ENCODE measurements at places on chromosomes 13 and 19. TPM values are rescaled to one million over a fixed set of nuclear protein-coding genes. Genes with fewer than 3 reads are reported as not detected.

- no peak for DNase-seq
These were observed 5.5 kb downstream of the RPL28 start for GRCh38 chr19:55391191-55391670.

- DNase-seq: peak; percentile 36
These were observed 7.3 kb upstream of the STRN4 start for GRCh38 chr19:46753420-46754155.

GRCh38 chr13:30159446-30159839 lies 147.9 kb downstream of the KATNAL1 start:
- DNase-seq: peak; percentile 83

GRCh38 chr13:113123226-113124201 lies 915 bp downstream of the F10 start:
- peak; percentile 23 for DNase-seq

DNA sequence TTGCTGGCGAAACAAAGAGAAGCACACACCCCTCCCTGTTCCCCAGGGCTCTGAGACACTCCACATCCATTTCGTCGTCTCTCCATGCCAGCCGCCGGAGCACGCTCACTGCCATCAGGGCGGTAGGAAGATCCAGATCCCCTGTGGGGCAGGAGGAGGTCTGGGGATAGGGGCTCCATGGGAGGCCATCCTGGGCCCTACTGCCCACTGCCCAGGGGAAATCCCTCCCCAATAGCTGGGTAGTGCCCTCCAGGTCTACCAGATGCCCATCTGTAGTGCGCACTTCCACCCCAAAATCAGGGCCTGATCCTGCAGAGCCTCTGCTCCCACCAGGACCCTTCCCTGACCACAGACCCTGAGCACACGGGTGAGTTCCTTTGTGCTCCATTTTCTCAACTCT lies 80.3 kb downstream of the EFNB2 start:
- no peak for DNase-seq

The KCNJ14 gene
- total RNA-seq: 0.96 TPM

The ZNF235 gene
- 6.3 TPM for total RNA-seq

The LPAR6 gene
- 19.7 TPM for total RNA-seq
